ENCODE measurements at places on chromosomes 5 and 9.
A peak's percentile ranks its signal among the peaks of the same experiment; 100 is the strongest.

GRCh38 chr9:84322828-84323227 is 17.7 kb downstream of the SLC28A3 start:
- peak; percentile 64 for DNase-seq

DNA sequence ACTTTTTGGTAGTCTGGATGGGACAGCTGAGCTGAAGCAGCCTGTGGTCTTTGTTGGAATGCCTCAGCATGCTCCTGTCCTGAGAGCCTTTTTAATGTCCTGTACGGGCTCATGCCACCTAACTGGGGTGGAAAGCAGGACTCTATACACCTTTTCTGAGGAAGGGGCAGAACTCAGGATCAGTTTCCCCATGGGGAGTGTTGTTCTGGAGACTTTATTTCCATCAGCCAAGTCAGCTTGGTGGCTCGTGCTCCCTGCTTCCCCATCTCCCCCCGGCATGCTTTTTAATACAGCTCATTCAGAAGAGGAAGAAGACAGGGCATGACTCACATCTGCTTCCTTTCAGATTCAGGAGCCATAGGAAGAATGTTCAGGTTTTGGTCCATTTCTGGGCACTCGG is 5.1 kb upstream of the SEPTIN8 start:
- peak; percentile 70 for DNase-seq

GRCh38 chr5:176319827-176320554 is 41.6 kb downstream of the KIAA1191 start:
- no peak for DNase-seq

DNA sequence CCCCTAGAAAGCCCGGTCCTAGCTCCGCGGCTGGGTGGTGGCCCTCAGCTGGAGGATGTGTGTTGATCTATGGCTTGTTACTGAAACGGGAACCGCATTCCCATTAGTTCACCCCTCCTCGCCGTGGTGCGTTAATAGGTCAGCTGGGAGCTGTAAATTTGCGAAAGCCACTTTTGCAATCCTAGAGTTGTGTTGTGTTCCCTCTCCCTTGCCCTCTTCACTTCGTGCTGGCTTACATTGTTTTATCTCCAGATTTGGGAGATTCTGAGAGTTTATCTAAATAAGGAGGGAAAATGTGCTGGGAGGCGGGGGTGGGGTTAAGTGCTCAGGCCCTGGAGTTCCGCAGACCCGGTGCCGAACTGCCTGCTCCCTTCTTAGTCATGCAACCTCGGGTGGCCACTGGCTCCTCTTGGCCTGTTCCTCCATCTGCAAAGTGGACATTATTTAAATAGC is 62.8 kb downstream of the HMCN2 start:
- peak; percentile 63 for DNase-seq
